ENCODE measurements at places on chromosomes 7 and 10.

DNA sequence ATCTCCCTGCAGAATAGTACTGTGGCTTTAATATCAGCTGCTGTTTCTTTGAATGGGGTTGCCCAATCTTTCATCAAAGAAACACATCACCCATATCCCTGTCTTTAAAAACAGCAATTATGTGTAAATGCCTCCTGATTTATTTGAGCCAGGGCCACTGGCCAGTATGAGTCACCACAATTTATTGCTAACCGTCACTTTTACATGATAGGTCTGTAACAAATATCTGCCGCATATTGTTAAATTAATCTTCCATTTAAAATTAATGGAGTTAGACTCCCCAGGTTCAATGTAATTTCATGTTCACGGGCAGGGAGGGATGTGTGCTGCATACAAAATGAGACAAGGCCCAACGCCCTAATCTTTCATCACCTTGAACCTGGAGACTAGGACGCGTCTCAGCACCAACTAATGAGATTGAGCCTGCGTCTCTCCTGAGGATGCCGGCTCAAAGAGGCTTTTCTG is 673.4 kb downstream of the AUTS2 start:
- no peak for DNase-seq

DNA sequence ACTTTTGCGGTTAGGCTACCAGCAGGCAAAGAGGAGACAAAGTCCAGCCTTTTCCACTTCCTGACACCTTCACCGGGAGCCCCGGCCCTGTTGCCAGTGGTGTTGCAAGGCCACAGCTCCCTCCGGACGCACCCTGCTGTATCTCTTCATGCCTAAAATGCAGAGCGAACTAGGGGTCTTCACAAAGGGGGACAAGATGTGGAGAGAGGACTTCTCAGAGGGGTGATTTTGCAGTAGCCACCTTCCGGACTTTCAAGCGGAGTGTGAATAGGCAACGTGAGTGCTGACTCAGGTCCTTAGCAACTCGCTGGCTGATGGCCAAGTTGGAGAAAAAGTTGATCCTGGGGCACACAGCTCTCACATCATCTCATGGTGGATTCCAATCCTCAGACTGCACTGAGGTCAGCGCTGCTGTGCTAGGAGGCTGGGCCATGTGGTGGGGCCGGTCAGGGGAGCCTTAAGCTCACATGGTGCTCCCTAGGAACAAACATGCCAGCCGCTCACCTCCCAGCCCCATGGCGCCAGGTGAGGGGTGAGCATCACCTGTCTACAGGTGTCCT is 166.3 kb downstream of the LCOR start:
- DNase-seq, result peak; percentile 36

GRCh38 chr7:26443751-26444150 is 152.1 kb downstream of the SNX10 start:
- DNase-seq, result no peak

DNA sequence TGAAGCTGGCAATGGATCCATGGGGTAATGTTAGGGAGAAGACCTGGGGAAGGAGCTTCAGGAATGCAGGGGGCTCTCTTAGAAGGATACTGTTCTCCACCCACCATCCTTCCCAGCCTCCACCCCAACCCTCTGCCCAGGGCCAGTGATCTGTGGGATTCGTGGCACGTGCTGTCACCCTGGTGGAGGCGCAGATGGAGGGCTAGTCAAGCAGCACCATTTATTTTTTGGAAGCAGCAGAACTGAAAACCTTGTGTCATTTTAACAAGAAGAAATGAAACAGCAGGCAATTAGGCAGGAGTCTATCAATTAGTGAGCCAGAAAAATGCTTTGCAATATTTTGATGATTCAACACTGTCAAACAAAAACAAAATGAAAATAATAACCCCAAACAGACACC is 155.9 kb downstream of the SH2D4B start:
- DNase-seq, result no peak

DNA sequence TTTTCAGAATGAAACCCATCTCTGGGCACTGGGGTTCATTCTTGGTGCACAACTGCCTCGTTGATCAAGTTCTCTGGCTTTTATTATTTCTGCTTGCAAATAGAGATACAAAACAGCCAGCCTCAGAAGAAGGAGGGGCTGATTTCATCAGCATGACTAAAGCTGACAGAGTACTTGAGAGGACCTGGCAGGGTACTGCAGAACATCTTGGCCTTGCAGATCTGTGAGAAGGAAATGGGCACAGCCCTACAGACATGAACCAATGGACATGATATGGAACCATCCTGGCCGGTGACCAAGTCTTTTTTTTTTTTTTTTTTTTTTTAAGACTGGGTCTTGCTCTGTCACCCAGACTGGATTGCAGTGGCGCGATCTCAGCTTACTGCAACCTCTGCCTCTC is 240.6 kb downstream of the VTI1A start:
- no peak for DNase-seq

DNA sequence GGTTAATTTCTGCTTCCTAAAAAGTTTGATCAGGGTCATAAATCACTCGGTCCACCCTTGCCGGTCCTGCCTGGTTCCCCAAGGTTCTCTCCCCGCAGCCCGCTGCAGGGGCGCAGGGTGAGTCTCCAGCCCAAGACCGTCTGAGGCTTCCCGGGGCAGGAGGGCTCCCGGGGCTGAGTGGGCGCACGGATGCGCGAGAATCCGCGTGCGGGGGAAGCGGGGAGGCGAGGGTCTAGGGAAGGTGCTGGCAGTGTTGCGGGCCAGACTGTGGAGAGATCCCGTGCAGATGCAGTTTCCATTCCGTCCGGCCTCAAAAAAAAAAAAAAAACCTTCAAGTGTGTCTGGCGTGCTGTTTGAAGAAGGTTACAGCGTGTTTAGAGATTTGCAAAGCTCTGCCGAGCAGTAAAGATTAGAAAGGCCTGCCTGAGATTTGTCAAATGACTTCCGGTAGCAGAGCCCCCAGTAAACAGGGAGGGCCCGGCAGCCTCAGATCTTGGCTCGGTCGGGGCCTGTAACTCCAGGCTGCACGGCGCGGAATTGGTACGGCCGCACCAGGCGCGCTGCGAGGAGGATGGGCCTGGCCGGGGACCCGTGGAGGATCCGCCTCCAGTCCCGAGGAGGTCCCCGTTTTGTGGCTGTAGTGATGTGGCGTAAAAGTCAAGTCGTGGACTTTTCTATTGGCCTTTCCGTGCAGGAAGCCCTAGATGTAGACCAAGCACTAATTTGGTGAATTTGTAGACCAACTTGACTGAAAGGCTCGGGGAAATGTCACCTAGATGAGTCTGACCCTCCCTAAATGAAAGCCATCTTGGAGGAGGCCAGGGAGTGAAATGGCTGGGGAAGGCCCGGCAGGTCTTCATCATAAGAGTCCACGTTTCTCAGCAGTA is 293.2 kb upstream of the NFE2L3 start:
- no peak for DNase-seq

DNA sequence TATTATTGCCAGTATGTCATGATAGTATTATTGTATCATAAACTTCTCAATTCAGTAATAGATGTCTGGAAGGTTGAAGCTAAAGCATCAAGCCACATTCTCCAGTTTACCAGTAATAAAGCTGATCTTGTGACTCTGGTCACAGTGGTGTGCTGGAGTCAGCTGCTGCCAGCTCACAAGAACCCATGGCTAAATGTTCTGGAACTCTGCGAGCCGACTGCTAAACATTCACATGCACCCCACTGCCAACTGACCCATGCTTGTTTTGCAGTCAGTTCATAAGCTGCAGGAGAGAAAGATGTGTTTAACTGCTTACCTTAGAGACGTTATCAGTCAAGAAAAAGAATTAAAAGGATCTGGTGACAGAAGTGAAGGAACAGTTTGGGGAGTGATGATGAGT is 5.9 kb upstream of the DNTT start:
- DNase-seq, result no peak

DNA sequence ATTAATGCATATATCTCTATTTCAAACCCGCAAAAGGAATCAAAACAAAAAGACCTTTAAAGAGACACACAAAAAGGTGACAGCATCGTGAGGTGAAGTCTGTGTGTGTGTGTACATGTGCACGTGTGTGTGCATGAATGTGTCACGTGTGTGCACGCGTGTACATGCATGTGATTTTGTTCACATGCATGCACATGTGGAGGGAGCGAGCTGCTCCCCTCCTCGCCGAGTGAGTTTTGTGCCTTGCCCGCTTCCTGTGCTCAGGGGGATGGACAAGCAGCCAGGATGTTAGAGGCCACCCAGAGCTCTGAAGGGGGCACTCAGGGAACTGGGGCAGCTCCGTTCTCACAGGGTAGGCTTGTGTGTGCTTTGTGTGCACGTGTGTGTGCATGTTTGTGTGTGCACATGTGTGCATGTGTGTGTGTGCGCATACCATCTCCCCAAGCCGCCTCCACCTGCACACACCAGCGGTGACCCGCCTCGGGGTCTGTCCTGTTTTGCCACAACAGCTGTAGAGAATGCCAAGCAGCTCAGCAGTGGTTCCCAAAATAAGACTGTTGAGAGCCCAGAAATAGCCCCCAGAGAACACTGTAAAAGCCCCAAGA is 191.2 kb downstream of the PTPRN2 start:
- DNase-seq, result no peak

DNA sequence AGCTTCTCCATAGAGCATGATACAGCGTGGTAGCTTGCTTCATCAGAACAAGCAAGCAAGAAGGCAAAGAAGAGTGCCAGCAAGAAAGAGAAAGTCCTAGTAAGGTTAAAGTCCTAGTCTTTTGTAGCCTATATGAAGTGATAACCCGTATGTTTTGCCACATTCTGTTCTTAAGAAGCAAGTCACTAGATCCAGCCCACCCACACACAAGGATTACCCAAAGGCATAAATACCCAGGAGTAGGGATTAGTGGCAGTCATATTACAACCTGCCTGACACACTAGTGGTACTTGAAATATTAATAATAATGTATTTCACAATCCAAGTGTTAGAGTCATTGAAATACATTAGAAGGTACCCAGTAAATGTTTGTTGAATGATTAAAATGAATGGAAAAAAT is 285.5 kb downstream of the HPSE2 start:
- DNase-seq, result no peak

GRCh38 chr10:76354212-76354738 is 922.9 kb downstream of the LRMDA start:
- DNase-seq, result no peak

- DNase-seq, result no peak
Observed at GRCh38 chr10:127737563-127738511, 852 bp downstream of the FOXI2 start.

DNA sequence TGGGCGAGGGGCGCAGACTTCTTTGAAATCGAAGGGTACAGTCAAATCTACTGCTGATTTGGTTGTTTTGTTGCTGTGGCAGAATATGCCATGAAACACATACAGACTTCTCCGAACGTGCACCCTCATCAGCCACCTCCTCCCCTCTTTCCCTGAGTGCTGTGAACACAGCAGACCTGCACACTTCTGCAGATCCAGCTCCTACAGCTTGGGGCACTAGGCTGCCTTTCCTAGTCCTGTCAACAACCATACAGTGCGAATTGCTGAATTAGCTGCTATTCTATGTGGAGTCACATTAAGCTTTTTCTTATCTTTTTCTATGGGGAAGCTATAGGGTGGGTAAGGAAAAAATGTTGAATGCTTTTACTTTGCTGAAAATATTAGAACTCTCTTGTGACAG is 57.5 kb downstream of the COL17A1 start:
- DNase-seq, result no peak

DNA sequence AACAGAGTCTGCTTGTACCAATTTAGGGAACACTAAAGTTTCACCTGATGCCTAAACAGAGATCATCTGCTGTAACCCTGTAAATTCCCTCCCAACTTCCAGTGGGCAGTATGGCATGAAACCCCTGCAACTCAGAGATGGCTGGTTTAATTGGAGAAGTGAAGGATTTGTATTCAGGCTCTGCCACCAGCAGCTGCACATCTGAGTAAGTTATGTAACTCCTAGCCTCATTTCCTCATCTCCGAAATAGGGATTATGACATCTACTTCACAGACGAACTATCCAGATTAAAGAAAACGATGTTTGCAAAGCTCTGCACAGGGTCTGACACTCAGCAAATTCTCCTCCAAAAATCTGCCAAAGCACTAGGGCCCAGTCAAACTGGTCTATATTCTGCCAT is 493.0 kb downstream of the KCNMA1 start:
- DNase-seq, result no peak

DNA sequence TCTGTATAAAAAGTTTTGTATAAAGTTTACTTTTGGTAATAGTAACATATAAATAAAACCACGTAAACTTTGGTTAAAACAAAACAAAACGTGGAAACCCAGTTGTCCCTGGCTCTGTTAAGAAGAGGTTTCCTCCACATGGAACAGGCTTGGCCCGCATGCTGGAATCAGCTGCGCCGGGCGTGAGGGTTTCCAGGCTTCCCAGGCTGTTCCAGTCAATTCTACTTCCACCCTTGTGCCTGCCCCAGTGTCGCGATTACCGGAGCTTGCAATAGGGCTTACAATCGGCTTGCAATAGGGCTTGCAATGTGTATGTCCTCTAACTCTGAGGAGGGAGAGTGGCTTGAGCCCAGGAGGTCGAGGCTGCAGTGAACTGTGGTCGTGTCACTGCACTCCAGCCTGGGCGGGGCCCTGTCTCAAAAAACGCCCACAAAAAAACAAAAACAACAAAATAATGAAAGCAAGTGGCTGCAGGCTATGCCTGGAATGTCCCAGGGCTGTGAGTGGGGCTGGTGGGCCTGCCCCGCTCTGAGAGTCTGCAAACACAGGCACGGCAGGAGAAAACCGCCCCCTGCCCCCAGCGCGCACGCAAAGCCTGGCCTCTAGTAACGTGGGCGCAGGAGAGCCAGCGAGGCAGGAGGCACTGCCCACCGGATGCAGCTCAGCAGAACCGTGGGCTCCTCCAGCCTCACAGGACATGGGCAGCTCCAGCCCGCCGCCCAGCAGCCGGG is 16.3 kb downstream of the CYP2W1 start:
- DNase-seq, result no peak

DNA sequence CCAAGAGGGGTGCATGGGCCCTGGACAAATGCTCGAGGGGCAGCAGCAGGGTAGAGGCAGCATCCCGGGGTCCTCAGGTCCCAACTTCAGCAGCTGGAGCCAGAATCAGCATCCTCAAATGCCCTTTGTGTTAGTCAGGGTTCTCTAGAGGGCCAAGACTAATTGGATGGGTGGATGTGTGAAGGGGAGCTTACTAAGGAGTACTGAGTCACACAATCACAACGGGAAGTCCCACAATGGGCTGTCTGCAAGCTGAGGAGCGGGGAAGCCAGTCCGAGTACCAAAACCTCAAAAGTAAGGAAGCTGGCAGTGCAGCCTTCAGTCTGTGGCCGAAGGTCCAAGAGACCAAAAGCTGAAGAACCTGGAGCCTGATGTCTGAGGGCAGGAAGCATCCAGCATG is 162.9 kb upstream of the TCERG1L start:
- no peak for DNase-seq

- DNase-seq, result no peak
Observed at GRCh38 chr7:37376386-37376785, 72.3 kb downstream of the ELMO1 start.

- DNase-seq, result no peak
Observed at GRCh38 chr7:157689269-157690057, 352.7 kb downstream of the DNAJB6 start.
